ACHN (cell line): ENCODE measurements at places on chromosomes 4 and X.
A peak's percentile ranks its signal among the peaks of the same experiment; 100 is the strongest.

- DNase-seq = no peak
Measured at GRCh38 chr4:166996216-166996615, 238.1 kb downstream of the SPOCK3 start.

DNA sequence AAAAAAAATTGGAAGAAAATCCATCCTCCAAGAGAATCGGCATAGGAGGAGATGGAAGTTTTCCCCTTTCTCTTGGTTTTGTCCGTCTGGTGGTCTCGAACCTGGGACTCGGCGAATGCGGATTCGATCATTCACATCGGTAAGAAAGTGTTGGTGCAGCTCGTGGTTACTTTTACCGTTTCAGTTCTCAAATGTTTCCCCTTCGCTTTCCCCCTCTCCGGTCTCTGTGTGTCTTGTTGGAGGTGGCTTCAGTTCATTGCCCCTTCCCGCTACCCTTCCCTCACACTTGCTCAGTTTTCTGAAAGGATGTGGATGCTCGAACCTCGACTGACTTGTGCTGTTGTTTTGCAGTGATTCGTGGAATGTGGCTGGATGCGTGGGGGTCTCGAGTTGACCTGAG lies 840 bp downstream of the GRID2 start:
- no peak for DNase-seq

DNA sequence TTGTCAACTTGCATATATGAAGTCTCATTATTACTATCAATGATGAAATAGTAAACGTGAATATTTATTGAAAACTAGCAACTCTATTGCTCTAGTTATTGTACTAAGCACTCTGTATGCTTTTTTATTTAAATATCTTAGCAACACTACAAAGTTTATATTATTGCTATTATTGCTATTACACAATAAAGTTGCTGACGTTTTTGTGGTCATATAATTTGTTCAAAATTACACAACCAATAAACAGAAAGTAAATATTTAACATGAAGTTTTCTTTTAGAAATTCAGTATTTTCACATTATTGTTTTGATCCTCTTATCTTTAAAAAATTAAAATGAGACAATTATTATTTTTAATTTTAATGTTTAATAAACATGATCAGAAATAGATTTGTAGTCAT lies 1521.1 kb upstream of the PCDH7 start:
- no peak for DNase-seq

DNA sequence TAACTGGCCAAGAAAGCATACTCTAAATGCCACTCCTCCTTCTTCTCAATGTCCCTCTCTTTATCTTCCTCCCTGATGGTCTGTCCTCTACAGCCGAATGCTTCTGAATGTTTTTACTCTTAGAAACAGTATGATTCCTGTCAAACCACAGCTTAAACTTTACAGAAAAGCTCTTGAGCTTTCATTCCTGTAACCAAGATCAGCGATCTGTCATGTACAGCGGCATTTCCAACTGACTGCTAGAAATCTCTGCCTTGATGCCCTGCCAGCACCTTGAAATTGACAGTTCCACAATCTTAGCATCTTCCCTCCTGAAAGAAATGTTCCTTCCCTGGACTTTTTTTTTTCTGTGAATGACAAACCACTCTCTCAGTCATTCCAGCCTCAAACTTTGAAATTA lies 11.5 kb upstream of the GATB start:
- DNase-seq = no peak

DNA sequence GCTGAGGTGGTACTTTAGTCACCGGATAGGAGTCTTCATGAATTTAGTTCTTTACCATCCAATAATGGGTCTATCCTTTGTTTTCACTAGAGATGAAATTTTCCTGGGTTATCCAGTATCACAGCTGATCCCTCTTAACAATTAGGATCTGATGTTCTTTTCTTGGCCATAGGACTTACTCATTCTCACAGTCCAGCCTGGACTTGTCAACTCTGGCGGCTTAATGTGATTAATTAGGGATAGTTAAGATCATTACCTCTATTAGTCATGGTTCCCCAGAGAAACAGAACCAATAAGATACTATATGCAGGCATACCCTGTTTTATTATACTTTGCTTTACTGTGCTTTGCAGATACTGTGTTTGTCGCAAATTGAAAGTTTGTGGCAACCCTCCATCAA lies 272.7 kb upstream of the FAT4 start:
- DNase-seq = no peak

DNA sequence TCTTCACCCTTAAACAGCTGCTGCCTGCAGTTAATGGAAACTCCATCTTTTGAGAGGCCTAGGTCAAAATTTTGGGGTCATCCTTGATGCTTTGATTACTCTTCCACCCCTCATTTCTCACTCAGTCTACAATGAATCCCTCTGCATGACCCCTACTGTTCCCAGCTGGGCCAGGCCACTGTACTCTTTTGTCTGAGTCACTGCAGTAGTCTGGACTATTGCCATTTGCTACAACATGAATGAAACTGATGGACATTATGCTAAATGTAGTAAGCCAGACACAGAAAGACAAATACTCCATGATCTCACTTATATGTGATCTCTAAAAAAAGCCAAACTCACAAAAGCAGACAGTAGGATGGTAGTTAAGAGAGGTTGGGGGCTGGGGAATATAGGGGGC lies 28.3 kb downstream of the STK32B start:
- no peak for DNase-seq

- no peak for DNase-seq
Measured at GRCh38 chrX:2965965-2966364, 36.8 kb upstream of the ARSD start.

DNA sequence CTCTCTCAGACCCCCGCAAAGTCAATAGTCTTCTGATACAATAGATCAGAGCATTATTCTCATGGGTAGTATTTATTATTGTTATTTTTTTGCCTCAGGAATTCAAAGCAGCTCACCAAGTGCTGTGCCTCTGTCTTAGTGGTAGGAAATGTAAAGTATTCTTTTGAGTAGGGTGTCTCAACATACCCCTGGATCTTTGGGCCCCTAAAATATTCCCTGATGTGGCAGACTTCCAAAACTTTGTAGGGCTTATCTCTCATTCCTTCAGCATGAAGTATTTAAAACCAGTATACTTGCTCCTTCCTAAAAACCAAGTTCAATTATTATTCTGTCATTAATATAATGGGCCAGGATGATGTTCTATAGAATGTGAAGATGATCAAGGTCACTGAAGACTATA lies 115.3 kb upstream of the ZNF827 start:
- no peak for DNase-seq

DNA sequence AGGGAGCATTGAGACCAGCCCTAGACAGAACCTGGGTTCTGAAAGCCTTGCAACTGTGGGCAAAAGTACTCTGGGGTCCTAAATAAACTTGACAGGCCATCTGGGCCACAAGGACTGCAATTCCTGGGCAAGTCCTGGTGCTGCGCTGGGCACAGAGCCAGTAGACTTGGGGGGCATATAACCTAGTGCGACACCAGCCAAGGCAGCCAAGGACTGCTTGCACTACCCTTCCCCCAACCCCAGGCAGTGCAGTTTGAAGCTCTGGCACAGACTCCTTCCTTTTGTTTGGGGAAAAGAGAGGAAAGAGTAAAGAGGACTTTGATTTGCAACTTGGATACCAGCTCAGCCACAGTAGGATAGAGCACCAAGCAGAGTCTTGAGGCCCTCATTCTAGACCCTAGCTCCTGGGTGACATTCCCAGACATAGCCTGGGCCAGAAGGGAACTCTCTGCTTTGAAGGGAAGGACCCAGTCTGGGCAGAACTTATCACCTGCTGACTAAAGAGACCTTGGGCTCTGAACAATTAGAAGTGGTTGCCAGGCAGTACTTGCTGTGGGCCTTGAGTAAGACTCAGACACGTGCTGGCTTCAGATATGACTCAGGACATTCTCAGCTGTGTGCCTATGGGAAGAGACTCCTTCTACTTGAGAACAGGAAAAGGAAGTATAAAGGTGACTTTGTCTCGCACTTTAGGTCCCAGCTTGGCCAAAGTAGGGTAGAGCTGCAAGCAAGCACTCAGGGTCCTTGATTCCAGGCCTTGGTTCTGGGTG lies 522.8 kb downstream of the GLUD2 start:
- DNase-seq = no peak

DNA sequence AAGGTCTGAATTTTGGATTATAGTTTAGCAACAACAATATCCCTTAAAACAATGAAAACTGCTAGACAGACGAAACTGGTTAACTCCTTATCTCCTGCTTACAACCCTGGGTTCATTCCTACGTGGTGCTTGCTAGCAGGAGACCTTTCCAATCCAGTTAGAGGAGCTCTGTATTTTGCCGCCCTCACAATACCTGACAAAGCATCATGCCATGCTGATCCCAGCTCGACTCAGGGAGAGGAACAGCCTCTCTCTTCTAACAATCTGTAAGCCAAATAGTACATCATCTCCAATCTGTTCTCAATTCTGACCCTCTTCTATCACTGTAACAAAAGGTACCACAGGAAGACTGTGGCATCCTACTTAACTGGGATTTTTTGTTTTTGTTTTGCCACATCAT lies 74.4 kb downstream of the PAPSS1 start:
- DNase-seq = no peak

DNA sequence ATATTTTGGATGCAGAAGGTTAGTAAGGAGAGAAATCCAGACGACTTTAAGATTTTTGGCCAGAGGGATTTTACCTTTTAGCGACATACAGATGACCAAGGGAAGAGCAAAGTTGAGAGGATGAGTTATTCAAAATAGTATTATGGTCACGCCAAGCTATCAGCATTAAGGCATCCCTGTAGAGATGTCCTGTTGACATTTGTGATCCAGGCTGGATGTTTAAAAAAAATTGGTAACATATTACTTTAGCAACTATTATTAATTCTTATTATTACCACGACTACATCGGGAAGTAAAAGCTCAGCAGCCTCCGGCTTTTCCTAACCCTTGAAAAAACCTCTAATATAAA lies 562 bp upstream of the OSTC start:
- no peak for DNase-seq

GRCh38 chrX:26071618-26072017 lies 66.5 kb upstream of the MAGEB18 start:
- no peak for DNase-seq

DNA sequence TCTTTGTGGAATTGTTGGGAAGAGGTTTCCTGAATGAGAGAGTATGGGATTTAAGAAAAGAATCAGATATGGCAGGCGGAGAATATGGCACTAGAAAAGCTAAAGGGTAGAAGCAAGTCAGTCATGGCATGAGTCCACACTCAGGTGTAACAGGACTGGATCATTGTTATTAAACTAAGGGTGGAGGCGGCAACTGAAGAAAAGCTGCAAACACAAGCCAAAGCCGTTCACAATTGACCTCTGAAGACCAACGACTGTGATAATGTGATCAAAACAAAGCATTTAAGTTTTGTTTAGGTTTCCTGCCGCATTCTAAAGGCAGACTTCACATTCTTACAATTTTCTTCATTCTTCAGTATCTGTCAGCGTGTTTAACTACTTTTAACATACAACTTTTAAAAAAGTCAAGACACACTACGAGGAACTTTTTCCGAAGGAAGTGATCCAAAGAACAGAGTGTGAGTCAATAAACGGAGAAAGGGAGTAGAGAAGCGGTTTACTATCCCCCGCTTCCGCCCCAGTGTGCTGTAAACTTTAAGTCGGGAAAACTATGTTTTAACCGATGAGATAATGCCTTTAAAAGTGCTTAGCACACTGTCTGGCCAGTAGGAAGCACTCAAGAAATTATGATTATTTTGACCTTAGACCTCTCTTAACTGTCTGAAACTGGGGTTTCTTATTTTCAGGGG lies 909 bp upstream of the SLAIN2 start:
- DNase-seq = peak; percentile 56

DNA sequence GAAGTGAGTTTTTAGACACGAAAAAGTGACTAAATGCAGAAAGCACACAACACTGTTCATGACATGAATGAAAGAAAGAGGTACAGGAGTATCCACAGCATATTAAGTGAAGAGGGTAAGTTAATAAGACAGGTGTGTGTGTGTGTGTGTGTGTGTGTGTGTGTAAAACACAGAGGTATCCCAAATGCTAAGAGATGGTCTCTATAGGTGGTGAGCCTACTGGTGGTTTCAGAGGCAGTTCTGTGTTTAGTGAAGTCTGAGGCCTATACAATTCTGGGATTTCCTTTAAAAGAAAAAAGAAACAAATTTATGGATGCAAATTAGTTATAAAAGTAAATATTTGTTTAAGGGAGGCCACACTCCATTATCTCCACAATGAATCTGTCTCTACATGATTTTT lies 17.4 kb upstream of the TNIP3 start:
- no peak for DNase-seq

DNA sequence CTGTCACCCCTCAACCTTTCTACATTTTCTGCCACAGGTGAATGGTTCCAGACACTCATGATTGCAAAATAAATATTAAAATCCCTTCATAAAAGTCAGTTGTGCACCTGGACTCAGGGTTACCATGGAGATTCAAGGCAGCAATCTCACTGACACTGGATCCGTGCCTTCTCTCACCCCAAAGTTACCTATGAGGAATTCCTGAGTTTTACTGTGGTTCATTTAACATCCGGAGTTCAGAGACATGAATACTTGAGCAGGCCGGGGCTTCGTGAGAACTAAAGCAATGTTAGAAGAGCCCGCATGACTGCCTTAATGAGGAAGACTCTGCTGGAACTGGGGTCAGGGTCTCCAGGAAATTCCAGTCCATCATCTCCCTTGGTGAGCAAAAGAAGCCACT lies 12.5 kb upstream of the CLNK start:
- DNase-seq = no peak

- no peak for DNase-seq
Measured at GRCh38 chr4:13233755-13234154, 250.4 kb downstream of the RAB28 start.

DNA sequence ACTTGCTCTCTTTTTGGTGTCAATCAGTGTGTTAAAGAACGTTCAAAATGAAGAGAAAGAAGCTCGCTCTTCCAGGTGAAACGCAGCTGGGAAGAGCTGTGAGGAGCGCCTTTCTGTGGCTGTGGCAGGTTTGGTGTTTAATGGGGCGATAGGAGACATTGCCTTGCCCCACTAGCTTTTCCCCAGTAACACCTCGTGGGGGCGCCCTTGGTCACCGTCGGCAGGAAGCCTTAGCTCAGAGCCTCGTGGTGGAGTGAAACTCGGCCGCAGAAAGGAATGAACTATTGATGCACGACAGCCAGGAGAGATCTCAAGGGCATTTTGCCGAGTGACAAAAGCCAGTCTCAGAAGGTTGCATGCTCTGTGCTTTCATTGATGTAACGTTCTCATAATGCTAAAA lies 65.1 kb downstream of the GPR143 start:
- DNase-seq = no peak

DNA sequence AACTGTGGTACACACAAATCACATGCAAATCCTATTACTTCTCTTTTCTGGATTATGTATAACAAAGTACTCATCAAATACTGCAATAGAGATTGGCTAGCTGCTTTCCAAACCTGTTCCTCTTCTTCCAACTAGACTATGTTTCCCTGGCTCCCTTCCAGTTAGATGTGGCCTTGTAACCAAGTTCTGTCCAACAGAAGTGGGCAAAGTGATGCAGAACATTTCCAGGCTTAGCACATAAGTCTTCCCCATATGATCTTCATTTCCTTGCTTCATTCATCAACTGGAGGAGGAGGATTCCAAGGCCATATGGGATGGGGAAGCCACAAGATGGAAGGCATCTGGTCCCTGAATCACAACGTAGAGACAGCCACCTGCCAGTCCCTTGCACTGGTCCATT lies 8.0 kb downstream of the SLC9A7 start:
- no peak for DNase-seq

- DNase-seq = peak; percentile 12
Measured at GRCh38 chr4:83387012-83387411, 52.4 kb upstream of the HPSE start.
